PC-9 (cell line): ENCODE measurements at places on chromosomes 16 and 17. TPM values are rescaled to one million over a fixed set of nuclear protein-coding genes. Genes with fewer than 3 reads are reported as not detected.

GRCh38 chr16:53626811-53627210 is 76.8 kb downstream of the RPGRIP1L start:
- DNase-seq: no peak

GRCh38 chr16:554640-555365 is 5.4 kb upstream of the PRR35 start:
- peak; percentile 36 for DNase-seq

The SEPTIN12 gene
- not detected in 2 replicates for total RNA-seq

The MYO1D gene
- 39.2 and 40.8 TPM in 2 replicates for total RNA-seq

The PRSS33 gene
- 0.23 and 0.33 TPM in 2 replicates for total RNA-seq

- peak; percentile 92 for DNase-seq
Observed at GRCh38 chr17:7356072-7356549, 1.2 kb downstream of the TMEM95 start.

GRCh38 chr17:15261258-15261801 is 3.8 kb downstream of the PMP22 start:
- DNase-seq: no peak

- no peak for DNase-seq
Observed at GRCh38 chr17:83175119-83175821, 95.9 kb downstream of the METRNL start.

DNA sequence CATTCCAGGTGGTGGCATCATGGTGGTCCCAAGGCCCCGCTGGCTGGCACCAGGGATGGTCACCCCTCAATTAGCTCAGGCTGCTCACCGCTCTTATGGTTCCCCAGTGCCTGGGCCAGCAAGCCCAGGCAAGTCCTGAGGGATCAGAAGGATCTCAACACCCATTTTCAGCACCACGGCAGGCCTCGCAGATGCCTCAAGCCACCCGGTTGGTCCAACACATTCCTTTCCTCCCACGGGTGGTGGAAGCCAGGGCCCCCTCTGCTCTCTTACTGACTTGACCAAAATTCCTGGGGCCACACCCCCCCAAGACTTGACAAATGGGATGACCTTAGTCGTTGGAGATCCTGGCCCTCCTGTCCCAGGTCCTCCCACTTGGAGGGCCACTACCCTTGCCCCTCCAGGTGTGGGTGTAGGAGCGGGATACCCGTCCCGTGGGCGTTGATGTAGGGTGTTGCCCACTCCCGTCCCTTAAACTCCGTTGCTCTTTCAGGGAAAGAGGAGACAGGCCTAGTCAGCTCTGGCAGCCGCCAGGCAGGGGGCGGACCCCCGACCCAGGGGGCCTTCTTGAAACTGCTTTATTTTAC is 5.9 kb downstream of the ZNF205 start:
- DNase-seq: no peak

DNA sequence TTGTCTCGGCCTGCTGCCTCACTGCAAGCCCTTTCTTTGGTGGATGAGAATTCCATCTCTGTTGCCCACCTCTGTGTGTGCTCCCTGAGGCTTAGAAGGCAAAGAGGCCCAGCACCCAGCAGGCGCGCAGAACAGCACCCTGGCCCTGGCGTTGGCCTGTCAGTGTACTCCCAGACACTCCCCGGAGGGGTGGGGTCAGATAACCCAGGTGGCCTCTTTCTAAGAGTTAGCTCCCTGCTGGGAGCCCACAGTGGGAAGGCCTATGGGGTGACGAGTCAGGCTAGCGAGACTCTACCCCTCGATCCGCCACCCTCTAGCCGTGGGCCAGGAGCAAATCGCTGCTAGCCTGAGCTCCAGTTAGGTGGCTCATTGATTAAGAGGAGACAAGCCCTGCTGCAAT is 38.1 kb downstream of the SRL start:
- DNase-seq: no peak

DNA sequence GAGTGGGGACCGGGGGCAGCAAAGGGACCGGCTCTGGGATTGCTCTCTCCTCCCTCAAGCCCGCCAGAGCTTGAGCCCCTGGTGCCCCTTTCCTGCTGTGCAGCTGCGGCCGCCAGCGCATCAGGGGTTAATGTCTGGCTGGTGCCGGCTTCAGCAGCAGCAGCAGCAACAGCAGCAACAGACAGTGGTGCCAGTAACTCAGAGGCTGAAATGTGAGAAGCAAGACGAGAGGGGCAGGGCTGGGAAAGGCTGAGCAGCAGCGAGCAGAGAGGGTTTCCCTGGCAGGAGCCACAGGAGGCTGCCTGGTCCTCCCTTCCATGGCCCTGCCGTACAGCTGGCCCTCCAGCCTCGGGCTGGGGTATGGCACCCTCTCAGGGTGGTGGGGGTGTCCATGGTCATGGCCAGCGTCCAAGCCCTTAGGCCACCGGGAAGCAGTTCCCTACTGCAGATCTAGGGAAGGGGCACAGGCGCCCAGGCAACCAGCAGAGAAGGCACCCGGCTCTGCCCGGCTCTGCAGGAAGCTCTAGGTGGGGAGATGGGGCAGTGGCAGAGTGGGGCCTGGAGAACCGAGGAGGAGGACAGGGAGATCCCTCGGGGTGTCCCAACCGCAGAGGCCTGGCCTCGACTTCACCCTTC is 21.1 kb upstream of the TFAP4 start:
- DNase-seq: peak; percentile 60

The SOX9 gene
- total RNA-seq: 21.7 and 25.0 TPM in 2 replicates

The KRTAP4-4 gene
- not detected in 2 replicates for total RNA-seq

- DNase-seq: peak; percentile 87
Observed at GRCh38 chr17:50055055-50055425, 870 bp upstream of the ITGA3 start.

- no peak for DNase-seq
Observed at GRCh38 chr17:15377616-15378015, 36.2 kb upstream of the TEKT3 start.

GRCh38 chr16:17515421-17516210 is 44.9 kb upstream of the XYLT1 start:
- no peak for DNase-seq

The COPZ2 gene
- 2.6 and 2.7 TPM in 2 replicates for total RNA-seq

DNA sequence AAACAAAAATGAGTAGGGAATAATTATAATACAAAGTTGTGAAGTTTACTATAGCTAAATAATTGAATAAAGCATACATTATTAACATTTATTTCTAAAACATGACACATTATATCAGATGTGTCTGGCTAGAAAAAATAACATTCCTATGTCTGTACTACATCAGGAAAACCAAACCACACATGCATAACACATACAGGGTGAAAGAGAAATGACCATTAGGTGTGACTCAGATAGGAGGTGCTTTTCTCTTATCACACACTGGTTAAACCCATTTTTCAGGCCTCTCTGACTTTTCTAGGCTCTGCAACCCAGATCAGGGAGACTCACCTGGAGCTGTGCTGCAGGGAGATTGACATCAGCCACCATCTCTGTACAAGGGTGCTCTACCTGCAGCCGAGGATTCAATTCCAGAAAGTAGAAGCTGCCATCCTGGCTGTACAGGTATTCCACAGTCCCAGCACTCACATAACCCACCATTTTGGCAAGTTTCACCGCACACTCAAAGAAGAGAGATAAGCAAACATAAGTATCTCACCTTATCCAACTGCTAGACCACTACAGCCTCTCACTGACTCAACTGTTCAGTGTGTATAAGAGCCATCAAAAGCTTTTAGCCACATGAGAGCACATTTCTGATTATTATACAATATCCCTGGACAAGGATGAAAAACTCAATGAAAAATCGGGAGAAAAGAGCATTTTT is 116.6 kb upstream of the C17orf78 start:
- DNase-seq: no peak

- DNase-seq: peak; percentile 59
Observed at GRCh38 chr16:21946889-21947635, 6.1 kb upstream of the UQCRC2 start.

- DNase-seq: no peak
Observed at GRCh38 chr16:85453194-85453678, 159.9 kb upstream of the GSE1 start.

The LYRM9 gene
- 7.6 and 9.2 TPM in 2 replicates for total RNA-seq

The CCDC57 gene
- total RNA-seq: 138 and 140 TPM in 2 replicates

GRCh38 chr16:57481421-57481820 is 4.9 kb downstream of the DOK4 start:
- DNase-seq: no peak

The SARM1 gene
- 7.3 and 8.6 TPM in 2 replicates for total RNA-seq

DNA sequence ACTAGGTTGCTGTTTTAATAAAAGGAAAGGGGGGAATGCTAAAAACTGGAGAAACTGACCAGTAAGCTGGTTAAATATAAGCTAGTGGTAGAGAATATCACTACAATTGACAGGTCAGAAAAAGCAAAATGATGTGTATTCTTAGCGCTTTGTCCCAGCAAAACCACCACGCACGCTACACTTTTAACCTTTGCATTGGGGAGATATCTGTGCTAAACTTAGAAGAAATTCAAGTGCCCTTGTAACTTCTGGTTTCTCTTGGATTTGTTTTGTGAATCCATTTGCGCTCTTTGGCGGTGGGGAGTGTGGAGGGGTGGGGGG is 1.4 kb downstream of the GAN start:
- no peak for DNase-seq

DNA sequence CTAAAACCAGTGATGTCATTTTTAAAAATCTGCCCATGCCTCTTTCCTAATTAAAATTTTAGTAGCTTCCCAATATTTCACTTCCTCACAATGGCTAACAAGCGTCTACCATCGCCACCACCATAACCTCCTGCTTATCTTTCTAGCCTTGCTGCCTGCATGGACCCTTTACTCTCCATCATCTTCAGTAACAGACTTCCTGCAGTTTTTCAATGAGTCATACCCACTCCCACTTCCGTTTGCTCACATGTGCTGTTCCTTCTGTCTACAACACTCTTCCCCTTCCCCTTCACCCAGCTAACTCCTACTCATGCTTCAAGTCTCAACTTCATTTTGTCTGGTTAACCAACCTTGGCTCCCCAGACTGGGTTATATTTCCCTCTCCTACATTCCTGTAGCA is 12.8 kb upstream of the SKAP1 start:
- DNase-seq: no peak

DNA sequence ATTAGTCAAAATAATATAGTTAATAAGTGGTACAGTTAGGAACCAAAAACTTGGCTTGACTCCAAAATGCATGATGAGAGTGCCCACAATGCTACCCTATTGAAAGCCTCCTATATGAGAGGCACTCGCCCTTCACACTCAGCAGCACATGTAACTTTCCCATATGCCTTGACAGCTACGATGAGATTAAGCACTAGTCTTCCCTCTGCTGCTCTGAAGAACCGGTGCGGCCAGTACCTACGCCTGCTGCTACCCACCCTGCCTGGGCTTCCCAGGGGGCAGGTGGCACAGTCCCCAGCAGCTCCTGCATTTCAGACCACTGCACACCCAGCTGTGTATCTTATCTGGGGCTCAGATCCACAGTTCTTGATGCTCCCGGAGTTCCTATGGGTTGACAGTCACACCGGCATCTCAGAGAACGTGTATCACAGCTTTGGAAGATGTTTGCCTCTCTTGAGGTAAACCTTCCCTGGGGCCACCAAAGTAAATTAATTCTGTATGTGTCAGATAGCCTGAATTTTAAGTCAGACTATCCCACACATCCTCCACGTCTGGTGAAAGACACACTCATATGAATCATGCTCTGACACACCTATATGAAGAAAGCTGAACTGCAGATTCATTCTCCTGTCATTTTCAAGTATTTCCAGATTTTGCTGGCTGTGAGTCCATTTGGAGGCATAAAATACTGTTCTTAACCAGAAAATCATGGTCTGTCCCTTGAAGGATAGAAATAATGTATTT is 77.8 kb downstream of the MYH10 start:
- DNase-seq: no peak

GRCh38 chr17:63291258-63291657 is 154.8 kb downstream of the CYB561 start:
- DNase-seq: no peak

GRCh38 chr17:56011406-56012131 is 141.7 kb upstream of the ANKFN1 start:
- DNase-seq: no peak

GRCh38 chr16:87762071-87762571 is 3.7 kb downstream of the KLHDC4 start:
- no peak for DNase-seq

The NPIPA5 gene
- total RNA-seq: 0.68 and 0.73 TPM in 2 replicates
